Esophagus (tissue), 2 donors: ENCODE measurements at places on chromosomes 6 and 20. TPM values are rescaled to one million over a fixed set of nuclear protein-coding genes. Genes with fewer than 3 reads are reported as not detected.

The LIN28B gene
- polyA plus RNA-seq = not detected

The SNAP91 gene
- 0.04 TPM for polyA plus RNA-seq

The TGM2 gene
- 5.1 TPM for polyA plus RNA-seq

The IMPG1 gene
- polyA plus RNA-seq = 0.02 TPM

The ALDH5A1 gene
- polyA plus RNA-seq = 3.6 TPM

The OPRL1 gene
- polyA plus RNA-seq = 0.13 TPM

The SIRPD gene
- polyA plus RNA-seq = not detected

The TUBB1 gene
- polyA plus RNA-seq = not detected

The AKIRIN2 gene
- polyA plus RNA-seq = 29.6 TPM

The KIFC1 gene
- 15.0 TPM for polyA plus RNA-seq

The ULBP3 gene
- 1.9 TPM for polyA plus RNA-seq

The FLRT3 gene
- 0.90 TPM for polyA plus RNA-seq

The CST2 gene
- not detected for polyA plus RNA-seq

The SMPDL3A gene
- polyA plus RNA-seq = 7.2 TPM

The UBE2C gene
- polyA plus RNA-seq = 83.4 TPM

The TSBP1 gene
- polyA plus RNA-seq = not detected

The FOXC1 gene
- polyA plus RNA-seq = 1.5 TPM

The NDRG3 gene
- polyA plus RNA-seq = 14.6 TPM

The IL17A gene
- 0.05 TPM for polyA plus RNA-seq

The UBE2J1 gene
- polyA plus RNA-seq = 17.3 TPM

The SAMD5 gene
- polyA plus RNA-seq = 7.2 TPM

The ADGRB3 gene
- polyA plus RNA-seq = 0.08 TPM

The SOBP gene
- polyA plus RNA-seq = 0.59 TPM

The POM121L2 gene
- polyA plus RNA-seq = not detected
